ENCODE measurements at places on chromosomes 5 and 9.
A peak's percentile ranks its signal among the peaks of the same experiment; 100 is the strongest.

DNA sequence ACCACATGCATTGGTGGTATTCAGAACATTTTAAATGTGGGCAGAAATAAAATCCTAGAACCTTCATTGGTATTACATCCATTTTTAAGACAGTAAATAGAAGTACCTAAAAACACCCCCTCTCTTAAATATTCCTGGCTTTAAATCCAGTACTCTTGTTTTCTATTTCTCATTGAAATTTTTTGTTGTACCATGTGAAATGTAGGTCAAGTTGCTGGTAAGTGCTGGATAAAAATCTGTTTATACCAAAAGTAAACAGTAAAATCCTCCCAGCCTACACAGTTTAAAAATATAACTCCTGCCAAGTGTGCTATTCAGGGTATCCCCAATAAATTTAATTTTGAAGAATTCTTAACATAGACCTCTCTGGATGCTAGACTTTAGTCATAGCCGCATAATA lies 75.0 kb upstream of the FST start:
- DNase-seq = no peak

DNA sequence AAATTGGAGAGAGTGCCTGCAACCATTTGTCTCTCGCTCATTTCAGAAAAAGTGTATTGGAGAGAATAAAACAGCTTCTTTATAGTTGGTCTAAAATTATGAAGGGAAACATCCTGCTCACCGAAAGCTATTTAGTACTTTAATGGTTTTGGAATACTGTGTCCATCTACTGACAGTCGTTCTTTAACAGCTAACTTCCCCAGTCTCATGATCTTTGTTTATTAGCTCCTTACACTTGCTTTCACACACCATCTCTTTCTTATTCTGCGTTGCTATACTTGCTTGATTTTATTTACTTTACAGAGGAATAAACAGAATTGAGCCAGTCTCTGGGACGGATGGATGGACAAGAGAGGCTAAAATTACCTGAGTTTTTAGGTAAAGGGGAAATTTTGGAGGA lies 229.3 kb downstream of the CCDC171 start:
- DNase-seq = no peak

DNA sequence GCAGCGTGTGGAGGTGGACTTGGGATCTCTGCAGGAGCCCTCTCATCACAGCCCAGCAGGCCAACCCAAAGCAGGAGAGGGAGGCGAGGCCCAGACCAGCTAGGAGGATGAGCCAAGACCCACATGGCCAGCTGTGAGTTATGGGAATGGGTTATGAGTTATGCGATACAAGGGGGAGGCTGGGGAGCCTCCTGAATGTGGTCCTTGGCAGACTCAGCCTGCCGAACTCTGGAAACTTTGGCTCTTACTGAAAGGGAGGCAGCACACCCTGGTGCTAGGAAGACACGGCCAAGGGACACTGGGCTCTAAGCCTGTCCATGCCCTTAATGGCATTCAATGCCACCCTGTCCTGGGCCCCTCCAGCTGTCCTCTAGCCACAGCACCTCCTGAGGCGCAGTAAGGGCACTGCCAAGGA lies 7.7 kb upstream of the VAV2 start:
- DNase-seq = no peak

GRCh38 chr9:131203431-131204218 lies 72.7 kb downstream of the FAM78A start:
- DNase-seq = no peak

DNA sequence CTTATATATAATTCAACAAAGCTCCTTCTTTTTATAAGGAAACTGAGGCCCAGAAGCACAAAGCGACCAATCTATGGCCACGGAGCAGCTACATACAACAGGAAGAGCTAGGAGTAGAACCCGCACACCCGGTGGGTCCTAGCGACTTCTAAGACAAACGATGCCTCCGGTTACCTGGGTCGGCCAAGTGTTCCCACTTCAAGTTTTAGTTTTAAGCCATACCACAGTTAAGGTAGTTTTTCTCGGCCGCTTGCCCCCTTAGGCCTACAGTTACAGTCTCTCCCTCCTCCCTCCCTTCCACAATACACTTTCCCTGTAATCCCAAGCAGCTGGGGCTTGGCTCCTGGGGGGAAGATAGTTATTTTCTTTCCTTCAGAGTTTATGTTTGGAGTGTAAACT lies 533 bp downstream of the SREK1IP1 start:
- DNase-seq = no peak

GRCh38 chr9:81193362-81194339 lies 495.7 kb downstream of the TLE1 start:
- DNase-seq = no peak

GRCh38 chr5:73256862-73257261 lies 83.9 kb downstream of the TMEM174 start:
- no peak for DNase-seq

GRCh38 chr5:24767086-24767485 lies 122.3 kb upstream of the CDH10 start:
- no peak for DNase-seq

- no peak for DNase-seq
Measured at GRCh38 chr5:95331358-95331757, 46.5 kb upstream of the MCTP1 start.

GRCh38 chr5:132064140-132064539 lies 3.7 kb downstream of the IL3 start:
- DNase-seq = no peak

DNA sequence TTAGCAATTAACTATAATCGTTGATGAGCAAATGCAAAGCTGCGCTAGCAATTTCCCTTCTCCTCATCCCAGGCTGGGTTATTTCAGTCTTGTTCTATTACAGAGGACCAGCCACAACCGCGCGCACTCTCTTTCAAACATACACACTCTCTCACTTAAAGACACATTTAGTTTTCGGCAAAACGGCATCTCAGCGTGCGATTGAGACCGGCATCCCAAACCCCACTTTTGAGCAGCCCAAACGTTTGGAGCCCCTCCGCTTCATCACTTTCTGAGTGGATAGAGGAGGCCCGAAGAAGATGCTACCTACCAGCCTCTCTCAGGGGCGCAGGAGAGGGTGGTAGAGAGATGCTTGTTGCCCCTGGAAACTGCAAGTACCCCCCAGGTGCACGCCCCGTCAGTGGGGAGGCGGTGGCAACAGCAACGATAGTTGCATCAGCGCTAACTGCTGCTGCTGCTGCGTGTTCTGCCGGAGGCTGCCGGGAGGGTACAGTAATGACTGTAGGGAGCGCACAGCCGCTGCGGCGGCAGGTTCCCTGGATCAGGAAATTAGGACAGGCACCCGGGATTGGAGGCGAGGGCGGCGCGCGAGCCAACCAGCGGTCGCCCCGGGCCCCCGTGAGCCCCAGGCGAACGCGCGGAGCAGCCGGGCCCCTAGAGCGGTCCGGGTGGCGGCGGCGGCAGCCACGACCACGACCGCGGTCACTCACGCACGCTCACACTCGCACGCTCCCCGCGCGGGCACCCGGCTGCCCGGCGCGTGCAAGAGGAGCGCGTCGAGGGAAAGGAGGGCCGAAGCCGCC lies 467 bp upstream of the VLDLR start:
- DNase-seq = peak; percentile 10

GRCh38 chr5:43367909-43368669 lies 44.1 kb downstream of the CCL28 start:
- DNase-seq = no peak

DNA sequence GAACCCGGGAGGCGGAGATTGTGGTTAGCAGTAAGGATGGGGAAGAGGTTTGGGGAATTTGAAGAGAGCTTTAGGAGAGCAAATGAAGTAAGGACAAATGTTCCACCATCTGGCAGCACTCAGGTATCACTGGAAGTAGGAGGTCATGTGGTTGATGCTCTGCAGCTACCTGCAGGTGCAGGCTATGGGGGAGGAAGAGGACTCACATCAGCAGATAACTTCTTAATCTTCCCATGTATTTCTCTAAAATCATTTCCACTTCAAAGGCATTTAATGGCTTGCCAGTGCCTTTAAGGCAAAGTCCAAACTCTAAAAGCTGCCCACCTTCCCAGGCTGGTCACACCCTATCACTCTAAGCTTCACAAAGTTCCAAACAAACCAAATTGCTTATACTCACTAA lies 8.1 kb upstream of the HAVCR1 start:
- DNase-seq = no peak

GRCh38 chr5:109291090-109291489 lies 118.7 kb downstream of the PJA2 start:
- no peak for DNase-seq

- DNase-seq = no peak
Measured at GRCh38 chr5:20305463-20305862, 317.5 kb upstream of the CDH18 start.

GRCh38 chr9:35682051-35682450 lies 7.7 kb downstream of the TPM2 start:
- no peak for DNase-seq

DNA sequence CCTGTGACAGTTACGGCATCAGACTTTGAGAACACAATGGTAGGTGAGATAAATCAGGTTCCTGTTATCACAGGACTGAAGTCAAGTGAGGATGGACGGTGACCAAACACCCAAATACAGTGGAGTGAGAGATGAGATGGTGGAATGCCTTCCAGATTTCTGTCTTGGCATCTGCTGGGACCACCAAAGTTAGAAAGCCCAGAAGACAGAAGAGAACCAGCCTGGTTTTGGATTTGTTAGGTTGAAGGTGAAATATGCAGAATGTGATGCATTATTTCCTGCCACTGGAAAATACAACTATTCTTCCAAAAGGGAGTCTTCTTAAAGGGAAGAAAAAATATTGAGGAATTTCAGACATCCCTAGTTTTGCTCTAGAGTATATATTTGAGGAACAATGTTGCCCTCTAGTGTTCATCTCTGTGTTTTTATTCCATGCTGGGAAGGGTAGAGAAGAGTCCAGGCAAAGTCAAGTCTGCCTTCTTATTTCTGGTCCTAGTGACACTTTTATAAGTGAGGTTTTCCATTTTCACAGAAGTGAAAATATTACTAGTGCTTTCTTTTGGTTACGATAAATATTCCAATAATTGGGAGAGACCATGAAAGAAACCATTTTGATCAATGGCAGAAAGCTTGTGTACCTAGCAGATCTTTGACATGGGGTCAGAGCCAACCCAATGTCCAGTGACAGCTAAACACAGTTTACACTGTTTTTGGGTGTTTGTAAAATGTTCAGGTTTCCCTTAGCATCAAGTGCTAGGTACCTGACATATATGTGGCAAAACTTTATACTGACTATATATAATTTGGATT lies 142.3 kb upstream of the ANKH start:
- DNase-seq = peak; percentile 31

DNA sequence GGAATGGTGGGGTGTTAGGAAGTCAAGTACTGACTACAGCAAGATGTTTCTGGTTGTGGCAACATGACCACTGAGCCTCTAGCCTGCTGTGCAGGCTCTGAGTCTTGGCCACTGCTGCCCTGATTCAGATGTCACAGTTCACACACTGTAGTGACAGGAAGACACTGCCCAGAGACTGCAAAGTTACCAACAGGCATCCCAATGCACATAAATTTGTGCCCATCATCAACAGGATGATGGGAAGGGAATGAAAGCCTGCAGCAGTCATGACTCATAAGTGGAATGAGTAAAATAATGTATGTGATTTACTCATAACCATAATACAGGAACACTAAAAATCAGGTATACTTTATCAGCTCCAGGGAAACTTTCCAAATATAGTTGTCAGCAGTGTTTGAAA lies 251.6 kb upstream of the HAPLN1 start:
- DNase-seq = no peak

DNA sequence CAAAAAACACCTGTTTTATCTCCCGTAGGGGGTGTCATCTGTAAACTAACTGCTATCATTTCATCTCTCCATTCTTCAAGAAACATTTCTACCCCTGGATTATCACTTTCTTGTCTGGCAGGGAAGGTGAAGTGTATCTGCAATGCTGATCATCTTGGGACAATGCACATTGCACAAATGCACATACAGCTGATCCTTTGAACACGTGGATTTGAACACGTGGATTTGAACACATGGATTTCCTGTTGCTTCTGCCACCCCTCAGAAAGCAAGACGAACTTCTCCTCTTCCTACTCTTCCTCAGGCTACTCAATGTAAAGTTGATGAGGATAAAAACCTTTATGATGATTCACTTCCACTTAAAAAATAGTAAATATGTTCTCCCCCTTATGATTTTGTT lies 147.4 kb upstream of the PRLR start:
- no peak for DNase-seq

GRCh38 chr5:76111477-76112174 lies 28.4 kb downstream of the SV2C start:
- DNase-seq = no peak

DNA sequence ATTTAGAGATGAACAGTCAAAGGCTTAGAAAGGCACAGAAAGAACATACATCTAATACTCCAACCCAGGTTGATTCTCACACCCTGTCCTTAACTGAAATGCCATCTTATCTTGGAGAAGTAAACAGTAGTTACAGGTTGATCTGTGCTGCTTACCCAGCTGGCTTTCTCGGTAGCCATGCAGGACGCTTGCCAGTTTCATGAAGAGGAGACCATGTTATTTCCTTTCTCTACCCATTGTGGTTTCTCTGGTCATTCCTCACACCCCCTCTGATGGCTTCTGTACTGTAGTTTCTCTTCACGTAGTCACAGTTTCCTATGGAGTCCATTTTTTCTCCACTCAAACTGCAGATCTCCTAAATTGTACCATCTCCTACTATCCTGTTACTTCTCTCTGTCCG lies 206.0 kb downstream of the SGCD start:
- no peak for DNase-seq

DNA sequence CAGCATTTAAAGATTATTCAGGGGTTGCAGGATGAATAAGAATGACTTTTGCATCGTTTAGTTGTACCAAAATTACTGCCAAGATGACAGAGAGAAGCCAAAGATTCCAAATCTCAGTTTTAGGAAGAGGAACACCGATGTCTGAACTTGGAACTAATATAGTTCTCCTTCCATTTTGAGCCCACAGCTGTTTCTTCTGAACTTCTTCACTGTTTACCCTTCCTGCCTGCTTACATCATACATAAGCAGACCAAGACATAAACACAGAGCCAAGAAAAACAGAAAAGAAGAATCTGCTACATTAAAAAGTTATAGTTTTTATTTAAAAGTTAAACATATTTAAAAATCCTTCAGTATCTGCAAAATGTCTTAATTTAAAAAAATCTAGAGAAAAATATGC lies 146.9 kb upstream of the RAPGEF1 start:
- no peak for DNase-seq

DNA sequence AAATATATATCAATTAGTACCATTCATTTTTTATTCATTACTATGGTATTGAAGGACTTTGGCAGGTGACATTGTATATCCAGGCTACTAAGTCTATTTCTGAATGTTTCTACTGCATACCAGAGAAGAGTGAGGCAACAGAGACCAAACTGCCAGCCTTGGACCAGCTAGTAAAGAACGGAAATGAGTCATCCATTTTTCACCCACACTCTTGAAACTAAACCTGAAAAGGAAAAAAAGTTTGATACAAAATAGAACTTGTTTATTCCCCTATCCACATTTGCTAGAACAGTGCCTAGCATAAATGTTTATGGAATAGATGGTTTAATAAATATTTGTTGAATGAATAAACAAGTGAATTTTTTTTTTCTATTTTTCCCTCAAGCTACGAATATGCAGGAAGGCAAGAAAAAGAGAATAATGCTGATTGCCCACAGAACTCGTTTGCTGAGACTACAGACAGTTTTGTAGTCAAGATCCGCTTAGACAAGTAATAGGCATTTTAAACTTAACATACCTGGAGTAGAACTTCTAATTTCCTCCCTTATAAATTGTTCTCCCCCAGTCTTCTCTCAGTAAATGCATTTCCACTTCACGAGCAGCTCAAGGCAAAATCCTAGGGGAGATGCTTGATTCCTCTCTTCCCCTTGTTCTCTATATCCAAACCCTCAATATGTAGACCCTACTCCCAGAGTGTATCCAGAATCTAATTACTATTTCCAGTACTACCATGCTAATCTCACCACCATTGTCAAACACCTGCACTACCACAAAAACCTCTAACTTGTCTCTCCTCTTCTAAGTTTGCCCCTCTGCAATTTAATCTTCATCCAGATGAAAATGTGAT lies 146.2 kb upstream of the RASA1 start:
- peak; percentile 3 for DNase-seq

Data from memory B cell (primary cell).